NCI-H1105 treated with DMSO at 0.1 percent for 48 hours (cell line): ENCODE measurements at places on chromosomes 5 and 9.

DNA sequence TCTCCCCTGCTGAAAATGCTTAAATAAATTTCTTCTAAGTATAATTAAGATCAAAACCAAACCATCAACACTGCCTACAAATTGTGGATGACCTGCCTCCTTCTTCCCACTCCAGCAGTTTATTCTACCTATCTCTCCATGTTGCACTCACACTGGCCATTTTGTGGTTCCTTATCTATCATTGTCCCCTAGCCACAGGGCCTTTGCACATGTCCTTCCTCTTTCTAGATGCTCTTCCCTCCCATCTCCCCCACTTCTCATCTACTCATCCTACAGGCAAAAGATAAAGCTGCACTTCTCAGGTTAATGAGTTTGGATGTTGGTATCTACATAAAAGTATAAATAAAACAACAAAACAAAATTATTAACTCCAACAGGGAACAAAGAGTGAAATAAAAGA, 70.6 kb upstream of the CCNG1 start:
- no peak for DNase-seq

- no peak for DNase-seq
These were observed 18.6 kb upstream of the SMIM15 start for GRCh38 chr5:61180886-61181285.

GRCh38 chr5:137462816-137463520, 36.2 kb downstream of the SPOCK1 start:
- DNase-seq = no peak

GRCh38 chr5:14356305-14356704, 213.2 kb downstream of the TRIO start:
- DNase-seq = no peak

DNA sequence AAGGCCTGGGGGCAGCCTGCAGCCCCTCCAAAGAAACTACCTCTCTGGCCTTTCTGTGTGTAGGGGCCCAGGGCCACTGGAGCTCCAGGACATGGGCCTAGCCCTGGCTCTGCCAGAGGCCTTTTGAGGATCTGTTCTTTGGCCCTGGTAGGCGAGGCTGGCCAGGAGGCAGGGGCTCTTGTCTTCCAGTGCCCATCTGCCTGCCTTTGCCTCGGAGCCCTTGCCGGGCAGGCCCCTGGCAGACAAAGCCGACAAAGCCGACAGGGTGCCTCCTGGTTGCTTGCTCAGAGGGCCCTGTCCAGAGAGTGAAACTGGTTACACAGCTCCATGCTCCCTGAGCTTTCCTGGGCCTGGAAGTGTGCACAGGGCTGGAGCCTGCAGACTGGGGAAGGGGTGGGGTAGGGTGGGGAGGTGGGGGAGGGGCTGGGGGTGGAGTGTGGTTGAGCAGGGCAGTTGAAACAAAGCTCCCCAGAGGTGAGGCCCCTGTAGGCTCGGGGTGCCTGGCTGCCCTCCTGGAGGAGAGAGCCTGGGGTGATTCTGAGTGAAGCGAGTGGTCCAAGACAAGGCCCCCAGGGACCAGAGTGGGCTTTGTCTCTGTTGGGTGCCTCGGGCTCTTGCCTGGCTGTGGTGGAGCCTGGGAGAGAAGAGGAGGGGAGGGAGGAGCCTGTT, 29.3 kb downstream of the PTPA start:
- peak; percentile 16 for DNase-seq

DNA sequence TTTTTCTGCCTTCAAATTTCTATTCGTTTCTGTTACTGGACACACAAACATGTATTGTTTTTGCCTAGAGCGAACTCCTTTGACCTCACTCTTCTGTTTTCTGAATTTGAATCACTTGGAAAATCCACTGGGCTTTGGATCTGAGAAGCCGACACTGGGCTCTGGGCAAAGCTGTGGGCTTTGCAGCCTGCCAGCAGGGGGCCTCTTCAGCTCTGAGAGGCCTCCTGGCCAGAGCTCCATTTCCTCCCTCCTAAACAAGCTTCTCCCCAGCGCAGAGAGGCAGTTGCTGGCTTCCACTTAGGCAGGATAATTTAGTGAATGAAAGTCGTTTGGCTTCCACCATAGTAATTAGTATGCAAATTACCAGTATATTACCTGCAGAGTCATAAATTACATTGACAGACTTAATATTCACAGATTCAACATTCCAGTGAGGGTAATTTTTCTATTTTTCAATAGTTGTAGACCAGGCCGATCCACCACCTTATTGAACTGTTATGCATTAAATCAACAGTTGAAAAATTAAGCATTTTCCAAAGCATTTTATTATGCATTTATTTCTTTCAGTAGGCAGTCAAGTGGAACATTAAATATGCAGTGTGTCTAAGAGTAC, 104.0 kb upstream of the ZNF366 start:
- DNase-seq = peak; percentile 69

GRCh38 chr5:159861086-159861485, 55.2 kb upstream of the ADRA1B start:
- DNase-seq = no peak

DNA sequence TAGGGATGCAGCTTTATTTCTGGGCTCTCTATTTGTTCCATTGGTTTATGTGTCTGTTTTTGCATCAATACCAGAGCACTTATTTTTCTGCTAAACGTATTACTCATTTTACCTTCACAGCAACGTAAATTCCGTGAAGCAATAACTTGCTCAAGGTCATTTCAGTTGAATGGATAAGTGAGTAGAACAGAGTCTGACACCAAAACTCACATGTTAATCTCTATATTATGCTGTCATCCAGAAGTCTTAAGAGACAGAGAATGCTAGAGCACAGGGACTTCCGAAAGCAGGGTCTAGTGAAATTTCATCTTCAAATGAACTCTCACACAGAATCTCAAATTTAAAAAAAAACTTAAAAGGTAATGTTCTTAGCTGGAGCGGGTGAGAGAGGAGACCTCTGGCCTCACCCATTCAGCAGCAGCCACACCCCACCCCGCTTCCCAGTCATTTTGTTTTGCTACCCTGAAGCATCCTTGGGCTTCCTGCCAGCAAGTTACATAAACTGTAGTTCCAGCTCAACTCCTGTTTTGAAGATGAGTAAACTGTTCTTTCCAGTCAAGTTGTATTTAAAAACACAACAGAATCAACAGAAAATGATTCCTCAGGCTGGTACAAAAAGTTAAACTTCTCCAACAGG, 69.3 kb downstream of the TRIM36 start:
- DNase-seq = peak; percentile 2

GRCh38 chr5:176675676-176676360, 28.5 kb downstream of the TSPAN17 start:
- DNase-seq = no peak

DNA sequence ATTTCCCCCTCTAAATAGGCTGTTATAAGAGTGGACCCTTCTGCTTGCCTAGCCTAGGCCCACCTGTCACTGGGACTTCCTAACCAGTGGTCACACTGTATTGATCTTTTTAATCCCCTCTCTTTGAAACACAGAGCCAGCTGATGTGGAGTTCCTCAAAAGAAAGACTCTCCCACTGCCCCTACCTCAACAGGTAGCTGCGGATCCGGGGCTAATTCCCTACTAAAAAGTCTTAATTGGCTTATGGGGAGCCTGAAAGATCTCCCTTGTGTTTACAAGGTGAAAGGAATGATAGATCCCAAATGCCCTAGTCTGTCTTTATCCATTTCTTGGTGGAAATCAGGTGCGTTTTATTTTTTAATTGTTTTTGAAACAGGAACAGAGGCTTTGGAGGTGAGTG, 2.0 kb downstream of the NEUROG1 start:
- no peak for DNase-seq

DNA sequence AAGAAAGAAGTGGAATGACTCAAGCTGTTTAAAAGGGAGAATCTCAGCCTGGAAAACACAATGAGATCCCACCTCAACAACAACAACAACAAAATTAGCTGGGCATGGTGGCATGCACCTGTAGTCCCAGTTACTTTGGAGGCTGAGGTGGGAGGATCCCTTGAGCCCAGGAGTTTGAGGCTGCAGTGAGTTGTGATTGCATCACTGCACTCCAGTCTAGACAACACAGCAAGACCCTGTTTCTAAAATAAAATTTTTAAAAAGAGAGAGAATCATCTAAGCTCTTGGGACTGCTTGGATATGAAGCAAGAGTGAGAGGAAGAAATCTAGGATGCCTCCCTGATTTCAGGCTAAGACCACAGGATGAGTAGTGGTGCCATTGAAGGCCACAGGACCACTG, 47.4 kb upstream of the KIF2A start:
- DNase-seq = no peak

DNA sequence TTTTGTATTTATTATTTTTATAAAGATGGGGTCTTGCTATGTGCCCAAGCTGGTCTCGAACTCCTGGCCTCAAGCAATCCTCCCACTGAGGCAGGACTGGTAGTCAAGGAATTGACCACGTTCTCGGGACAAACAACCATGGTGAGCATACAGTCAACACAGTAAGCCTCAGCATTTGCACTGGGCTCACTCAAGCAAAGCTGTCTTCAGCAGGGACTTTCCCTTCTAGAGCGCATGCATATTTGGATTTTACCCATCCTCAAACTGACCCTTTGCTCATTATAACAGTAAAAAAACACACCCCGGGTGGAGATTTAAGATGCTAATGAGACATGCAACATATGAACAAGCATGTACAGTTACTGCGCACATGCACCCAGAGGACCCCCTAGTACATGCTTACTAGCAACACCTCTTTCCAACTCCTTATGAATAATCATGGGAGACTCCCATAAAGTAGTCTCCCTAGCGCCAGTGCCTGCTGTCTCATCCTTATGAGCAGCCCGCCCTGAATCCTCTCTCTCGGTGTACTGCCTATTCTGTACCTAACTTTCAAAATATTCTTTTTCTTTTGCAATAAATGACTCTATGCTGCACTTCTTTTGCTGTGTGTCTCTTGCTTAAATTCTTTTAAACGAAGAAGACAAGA, 41.5 kb downstream of the C5orf22 start:
- no peak for DNase-seq
